ENCODE measurements at places on chromosomes 5 and 9.

GRCh38 chr5:67481362-67481761 is 284.8 kb upstream of the CD180 start:
- DNase-seq: no peak

GRCh38 chr9:127941062-127941960 is 3.7 kb upstream of the DPM2 start:
- DNase-seq: no peak

- no peak for DNase-seq
These were observed 50.7 kb upstream of the FST start for GRCh38 chr5:53429706-53430105.

DNA sequence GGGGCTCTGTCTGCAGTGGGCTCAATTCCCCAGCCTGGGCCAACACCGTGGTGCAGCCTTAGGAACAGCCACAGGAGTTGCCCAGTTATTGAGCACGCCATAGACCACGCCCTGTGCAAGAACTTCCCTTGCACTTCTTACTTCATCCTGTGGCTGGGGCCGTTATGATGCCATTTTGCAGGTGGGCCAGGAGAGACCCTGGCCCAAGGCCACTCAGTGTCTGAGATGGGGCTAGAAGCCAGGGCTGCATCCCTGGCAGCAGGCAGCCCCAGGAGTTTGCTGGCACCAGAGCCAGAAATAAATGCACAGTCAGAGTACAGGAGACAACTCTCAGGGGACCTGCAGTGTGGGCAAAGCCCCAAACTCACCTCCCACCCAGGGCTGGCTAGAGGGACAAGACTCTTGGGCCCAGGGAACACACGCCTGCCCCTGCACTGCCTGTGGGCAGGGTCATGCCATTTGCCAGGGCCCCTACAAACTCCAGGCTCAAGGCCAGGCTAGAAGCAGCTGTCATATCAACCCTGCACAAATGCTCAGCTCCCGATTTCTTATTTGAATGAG is 6.7 kb downstream of the CORO2A start:
- no peak for DNase-seq

DNA sequence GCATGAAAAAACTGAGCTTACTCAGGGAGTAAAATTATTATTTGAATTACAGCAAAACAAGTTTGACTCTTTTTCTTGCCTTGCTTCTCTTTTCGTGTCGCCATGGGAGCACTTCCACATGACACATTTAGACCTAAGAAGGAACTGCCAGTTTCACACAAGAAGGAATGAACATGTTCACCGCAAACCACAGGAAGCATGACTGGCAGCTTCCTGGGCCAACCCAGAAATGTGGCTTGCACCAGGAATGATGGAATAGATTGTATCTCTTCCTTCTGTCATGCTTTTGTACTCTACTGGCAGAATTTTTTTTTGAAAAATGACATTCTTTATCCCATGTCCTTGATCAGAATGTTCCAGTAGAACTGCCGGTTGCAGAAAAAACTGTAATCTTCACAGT is 32.9 kb upstream of the MAN2A1 start:
- DNase-seq: peak; percentile 95

- DNase-seq: no peak
These were observed 11.3 kb upstream of the GRHPR start for GRCh38 chr9:37410969-37411785.

DNA sequence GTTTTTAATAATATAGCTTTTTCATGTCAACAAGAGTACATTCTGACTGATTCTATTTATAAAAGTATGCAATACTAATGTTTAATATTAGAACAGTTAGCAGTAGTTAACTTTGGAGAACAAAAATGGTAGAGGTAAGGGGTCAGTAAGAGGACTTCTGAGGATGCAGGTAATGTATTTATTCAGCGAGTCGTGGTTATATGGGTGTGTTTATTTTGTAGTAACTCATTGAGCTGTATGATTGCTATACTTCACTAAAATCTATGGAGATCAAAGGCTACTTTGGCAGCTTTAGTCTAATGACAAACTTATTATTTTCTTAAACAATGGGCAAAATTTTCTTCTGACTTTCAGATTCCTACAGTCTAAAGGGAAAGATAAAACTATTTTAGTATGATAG is 146.5 kb downstream of the COMMD10 start:
- no peak for DNase-seq

DNA sequence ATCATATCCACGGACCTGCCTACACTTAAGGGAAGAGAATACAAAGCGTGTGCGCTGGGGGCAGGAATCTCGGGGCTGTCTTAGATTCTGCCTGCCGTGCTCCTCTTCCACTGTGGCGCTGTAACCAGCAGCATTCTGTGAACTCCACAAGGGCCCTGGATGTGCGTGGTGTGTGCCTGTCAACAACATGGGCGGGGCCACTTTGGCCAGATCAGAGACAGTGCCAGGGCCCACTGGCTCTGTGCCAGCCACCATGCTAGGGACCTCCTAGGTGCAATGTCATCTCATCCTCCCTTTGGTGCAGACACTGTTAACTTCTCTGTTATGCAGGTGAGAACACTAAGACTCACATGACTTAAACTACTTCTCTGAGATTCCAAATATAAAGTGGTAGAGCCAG is 113.7 kb downstream of the COL23A1 start:
- DNase-seq: no peak

- DNase-seq: no peak
These were observed 103.5 kb downstream of the SPRY4 start for GRCh38 chr5:142221091-142221860.

DNA sequence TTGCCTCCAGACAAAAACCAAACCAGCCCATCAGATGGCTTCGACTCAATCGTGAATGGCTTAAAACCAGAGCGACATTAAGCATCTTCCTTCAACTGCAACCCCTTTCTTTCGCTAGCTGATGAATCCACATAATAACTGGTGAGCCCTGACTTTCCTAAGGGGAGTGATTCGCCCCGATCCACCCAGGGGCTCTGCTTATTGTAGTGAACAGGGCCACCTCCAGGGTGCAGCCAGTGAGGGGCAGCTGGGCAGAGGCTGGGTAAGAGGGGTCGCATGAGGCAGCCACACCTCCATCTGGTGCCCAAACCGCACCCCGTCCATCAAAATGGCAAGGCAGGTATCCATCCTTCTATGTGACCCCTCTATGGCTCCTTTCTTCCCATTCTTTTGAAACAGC is 38.0 kb downstream of the SLC35D2 start:
- DNase-seq: no peak

DNA sequence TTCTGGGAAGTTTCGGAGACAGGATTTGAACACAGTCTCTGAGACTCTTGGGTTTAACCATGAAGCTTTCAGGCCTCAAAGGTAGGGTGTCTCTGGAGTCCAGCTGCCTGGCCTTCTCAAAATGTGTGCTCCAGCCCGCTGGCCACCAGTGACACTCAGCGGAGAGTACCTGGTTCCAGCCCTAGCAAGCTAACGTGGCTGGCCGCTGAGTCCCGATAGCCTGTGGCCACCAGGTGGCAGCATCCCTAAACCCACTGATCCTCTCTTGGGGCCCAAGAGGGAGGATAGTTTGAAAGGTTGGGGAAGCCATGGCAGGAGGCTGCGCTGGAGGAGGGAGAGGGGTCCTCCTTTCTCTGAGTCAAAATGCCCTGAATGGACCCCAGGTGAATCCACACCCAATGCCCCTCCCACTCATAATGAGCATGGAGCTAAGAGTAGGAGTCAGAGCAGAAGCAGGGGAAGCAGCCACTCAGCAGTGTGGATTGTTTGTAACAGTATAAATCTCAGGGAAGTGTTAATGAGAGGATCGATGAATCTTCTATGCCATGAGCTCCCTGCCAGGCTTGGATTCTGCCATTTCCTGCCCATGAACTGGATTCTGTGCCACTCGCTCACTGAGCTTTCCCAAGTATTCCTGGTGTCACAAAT is 5.4 kb upstream of the TIFAB start:
- no peak for DNase-seq
